Liver (tissue), 10 donors: ENCODE measurements at places on chromosomes 3 and 15. TPM values are rescaled to one million over a fixed set of nuclear protein-coding genes. Genes with fewer than 3 reads are reported as not detected.

DNA sequence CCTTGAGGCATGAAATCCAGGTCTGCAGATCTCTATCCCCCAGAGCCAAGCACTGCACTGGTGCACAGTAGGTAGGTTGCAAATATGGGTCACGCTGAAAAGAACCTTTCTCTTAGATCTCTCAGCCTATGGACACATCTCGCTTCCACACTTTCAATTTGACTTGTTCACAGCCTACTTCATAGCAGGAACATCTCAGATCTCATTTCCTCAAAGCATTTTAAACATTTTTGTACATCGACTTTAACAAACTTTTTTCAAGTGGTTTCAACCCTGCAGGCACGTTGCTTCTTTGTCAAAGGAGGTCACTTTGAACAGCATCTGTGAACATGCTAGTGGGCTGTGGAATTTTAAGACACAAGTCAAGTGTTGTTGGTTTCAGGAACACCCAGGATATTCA is 76.0 kb downstream of the SLC12A8 start:
- DNase-seq, result no peak

Gene PDE12
- total RNA-seq, result 13.1 TPM

DNA sequence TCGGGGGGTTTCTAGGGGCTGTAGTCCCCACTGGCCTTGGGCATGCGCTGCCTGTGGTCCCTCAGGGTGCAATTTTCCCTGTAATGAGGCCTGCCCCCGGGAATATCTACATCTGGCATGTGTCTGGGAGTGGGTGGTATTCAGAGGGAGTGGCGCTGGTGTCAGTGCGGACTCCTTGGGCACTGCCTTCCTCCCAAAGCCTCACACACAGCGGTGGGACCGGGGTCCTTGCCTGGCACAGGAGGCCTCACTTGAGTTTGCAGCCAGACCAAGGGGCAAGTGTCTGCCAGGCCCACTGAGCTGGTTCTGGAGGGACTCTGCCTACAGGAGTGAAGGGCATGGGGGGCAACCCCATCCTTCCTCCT is 53.5 kb upstream of the PCSK6 start:
- DNase-seq, result no peak

GRCh38 chr3:179038216-179038898 is 33.3 kb downstream of the ZMAT3 start:
- no peak for DNase-seq

DNA sequence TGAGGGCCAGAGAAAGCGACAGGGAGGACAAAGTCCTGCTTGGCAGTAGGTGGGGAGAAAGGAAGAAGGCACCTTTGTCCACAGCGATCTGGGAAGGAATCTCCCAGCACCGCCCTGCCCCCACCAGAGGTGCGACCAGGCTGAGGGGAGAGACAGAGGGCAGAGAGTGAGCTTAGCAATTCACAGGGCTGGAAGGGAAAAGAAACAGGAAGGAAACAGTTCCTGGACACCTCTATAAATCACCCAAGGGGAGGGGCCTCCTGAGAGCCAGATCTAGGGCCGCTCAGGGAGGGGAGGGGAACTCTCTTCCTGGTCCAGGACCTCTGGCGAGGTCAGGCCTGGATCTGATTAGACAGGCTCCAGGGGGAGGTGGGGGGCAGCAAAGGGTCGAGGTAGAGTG is 35.4 kb downstream of the RNU5B-1 start:
- no peak for DNase-seq

Gene ULK4
- 11.5 TPM for total RNA-seq

GRCh38 chr15:64981812-64982431 is 7.8 kb downstream of the SPG21 start:
- no peak for DNase-seq

DNA sequence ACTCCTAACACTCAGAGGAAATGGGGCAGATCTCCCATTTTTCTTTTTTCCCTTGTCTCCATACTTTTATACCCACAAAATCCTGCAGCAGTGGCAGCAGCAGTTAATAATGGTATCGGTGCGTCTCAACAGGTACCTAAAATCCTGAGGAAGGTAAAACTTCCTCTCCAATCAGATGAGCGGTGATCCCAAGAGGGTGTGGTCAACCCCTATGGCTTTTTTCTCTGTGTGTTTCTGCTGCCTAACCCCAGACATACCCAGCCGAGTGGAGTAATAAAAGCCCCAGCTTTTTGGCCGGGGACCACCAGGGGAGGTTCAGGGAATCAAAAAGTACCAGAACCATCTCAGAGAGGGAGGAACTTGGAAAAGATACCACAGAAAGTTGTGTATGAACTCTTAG is 9.1 kb downstream of the GK5 start:
- no peak for DNase-seq

DNA sequence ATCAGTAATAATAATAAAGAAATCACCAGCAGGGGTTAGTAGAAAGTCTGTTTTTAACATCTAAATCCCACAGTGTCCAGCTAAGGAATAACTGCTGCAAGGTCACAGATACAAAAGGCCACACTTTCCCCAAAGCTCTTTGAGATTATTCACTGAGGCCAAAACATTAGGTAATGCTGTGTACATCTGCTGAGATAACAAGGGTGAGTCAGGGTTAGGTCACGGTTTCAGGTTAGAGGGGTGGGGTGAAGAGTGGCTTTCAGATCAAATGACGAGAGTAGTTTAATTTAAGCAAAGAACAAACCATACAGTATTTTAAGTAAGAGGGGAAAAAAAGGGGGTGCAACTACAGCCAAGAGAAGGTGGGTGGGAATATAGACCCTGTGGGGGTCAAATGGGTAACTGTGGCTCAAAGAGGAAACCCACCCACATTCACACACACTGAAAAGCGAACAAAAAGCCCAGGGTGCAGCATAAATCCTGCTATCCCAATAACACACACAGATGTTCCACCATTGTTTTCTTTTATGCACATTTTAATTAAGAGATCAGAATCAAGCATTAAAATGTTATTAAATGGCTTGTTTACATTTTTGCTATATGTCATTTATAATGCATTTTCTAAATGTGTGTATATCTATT is 412.9 kb downstream of the TIGIT start:
- no peak for DNase-seq

DNA sequence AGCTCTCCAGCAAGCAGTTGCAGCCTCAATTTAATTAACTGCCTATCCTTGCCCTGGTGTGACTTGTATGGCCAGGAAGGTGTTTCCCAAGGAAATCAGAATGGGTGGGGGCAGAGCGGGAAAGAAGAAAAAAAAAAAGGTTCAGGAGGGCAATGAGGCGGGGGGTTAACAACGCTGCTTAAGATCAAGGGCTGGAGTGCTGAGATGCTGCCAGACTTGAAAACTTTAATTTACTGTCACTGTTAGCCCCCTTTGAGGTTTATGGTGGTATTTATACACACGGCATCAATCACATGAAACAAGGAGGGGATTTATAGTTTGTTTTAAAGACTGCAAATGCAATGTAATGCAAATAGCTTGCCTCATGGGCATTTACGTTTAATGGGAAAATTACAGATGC is 319.4 kb upstream of the NR2F2 start:
- DNase-seq, result no peak

GRCh38 chr15:98525661-98526001 is 122.7 kb upstream of the IGF1R start:
- DNase-seq, result no peak

Gene C2CD4A
- total RNA-seq, result under 0.01 TPM

Gene NRG4
- total RNA-seq, result 1.3 TPM

Gene COL6A5
- not detected for total RNA-seq

Gene BDH1
- total RNA-seq, result 140 TPM

DNA sequence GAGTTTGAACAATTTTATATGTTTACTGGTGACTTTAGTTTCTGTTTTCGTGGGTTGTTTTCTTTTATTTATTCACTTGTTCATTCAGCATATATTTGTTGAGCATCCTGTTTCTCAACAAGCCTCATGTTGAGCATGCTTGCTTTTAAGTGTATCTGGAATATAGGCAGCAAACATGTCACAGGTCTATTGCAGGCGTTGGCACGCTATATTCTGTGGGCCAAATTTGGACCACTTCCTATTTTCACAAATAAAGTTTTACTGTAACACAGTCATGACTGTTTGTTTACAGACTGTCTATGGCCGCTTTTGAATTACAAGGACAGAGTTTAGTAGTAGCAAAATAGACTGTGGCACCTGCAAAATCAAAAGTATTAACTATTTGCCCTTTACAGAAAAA is 89.6 kb downstream of the THRB start:
- no peak for DNase-seq

DNA sequence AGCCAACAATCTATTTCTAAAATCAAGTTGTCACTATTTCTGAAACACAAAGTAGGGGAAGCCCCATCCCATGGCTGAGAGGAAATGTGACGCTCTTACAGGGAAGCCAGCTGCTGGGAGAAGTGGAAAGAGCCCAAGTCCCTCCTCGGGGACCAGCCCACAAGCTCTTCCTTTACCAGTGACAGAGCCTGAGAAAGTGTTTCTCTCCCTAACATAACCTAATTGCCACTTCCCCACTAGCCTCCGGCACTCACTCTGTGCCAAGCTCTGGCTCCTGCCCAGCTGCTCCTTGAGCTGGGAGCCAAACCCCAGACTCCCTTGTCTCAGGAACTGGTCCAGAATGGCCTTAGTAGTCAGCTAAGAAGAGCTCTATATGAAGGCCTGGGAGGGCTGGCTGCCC is 42.9 kb downstream of the TNFAIP8L3 start:
- DNase-seq, result no peak

Gene CD86
- 2.9 TPM for total RNA-seq

GRCh38 chr3:152779653-152780052 is 55.3 kb upstream of the P2RY1 start:
- no peak for DNase-seq

Gene IL5RA
- 0.56 TPM for total RNA-seq

DNA sequence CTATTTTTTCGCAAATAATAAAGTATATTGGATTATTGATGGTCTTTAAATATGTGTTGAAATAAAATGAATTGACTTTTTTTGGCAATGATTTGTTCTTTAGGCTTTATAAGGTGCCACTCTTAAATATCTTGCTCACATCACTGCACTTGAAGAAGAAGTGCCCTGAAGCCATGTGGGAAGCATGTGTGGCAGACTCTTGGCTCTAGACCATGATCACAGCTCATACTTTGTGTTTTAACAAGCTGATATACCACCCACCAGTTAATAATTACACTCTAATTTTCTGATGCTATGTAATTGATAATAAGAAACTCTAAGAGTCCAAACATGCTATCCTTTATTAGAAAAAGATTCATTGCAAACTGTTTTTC is 52.1 kb upstream of the TGFBR2 start:
- DNase-seq, result no peak
